ENCODE measurements at places on chromosomes 4 and X. TPM values are rescaled to one million over a fixed set of nuclear protein-coding genes. Genes with fewer than 3 reads are reported as not detected.

DNA sequence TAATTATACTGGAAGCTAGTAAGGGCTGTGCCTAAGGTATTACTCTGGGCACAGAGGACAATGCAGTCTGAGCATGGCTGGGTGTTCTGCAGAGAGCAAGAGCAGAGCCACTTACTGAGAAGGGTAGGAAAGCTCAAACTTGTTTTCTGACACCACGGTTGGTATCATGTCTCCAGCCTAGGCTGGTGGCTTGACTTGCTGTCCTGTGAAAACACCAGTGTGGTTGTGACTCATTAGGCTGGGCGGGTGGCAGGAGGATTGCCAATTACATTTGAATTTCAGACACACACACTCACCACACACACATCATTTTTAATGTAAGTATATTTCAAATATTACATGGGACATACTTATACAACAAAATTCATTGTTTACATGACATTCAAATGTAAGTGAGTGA is 19.7 kb upstream of the MTM1 start:
- DNase-seq: peak; percentile 65
- no peak overlapping the region for H3K27ac ChIP-seq
- no peak overlapping the region for H3K4me3 ChIP-seq
- no peaks in the 10 kb centered on the region for H3K27me3 ChIP-seq
- H3K36me3 ChIP-seq: no peaks in the 10 kb centered on the region

DNA sequence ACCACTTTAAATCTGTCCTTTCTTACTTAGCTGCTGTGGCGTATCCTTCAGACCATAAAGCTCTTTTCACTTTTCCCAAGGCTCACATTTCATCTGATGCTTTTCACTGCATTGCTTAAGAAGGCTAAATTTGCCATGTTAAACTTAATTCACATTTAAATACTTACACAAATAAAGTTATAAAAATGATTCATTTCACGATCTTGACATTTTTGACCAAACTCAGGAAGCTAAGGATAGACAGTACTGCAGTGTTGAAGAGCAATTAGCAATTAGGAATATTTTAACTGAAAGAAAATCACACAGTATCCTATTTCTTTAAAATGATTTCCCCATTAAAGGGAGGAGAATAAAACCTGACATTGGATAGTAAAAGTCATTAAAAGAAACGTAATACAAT is 1038.6 kb downstream of the STPG2 start:
- DNase-seq: no peak
- H3K4me3 ChIP-seq: no peak overlapping the region
- no peaks in the 10 kb centered on the region for H3K4me1 ChIP-seq

DNA sequence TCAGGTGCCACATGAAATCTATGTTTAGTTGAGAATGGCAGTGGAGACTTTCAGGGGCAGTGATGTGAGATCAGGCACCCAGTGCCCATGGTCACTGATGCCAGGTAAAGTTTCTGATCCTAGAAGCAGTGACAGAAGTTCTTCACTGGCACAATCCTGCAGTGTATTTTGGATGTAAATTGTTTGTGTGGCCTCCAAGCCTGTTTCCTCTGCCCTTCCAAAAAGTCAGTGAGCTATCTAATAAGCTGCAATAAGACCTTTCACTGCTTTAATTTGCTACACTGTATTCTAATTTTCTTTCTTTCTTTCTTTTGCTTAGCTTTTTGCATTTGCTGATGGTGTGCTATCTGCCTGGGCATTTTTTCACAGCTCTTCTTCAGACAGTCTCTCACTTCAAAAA is 1348.6 kb downstream of the ADGRL3 start:
- no peaks in the 10 kb centered on the region for H3K36me3 ChIP-seq
- no peak for DNase-seq
- H3K4me1 ChIP-seq: no peaks in the 10 kb centered on the region
- no peak overlapping the region for H3K4me3 ChIP-seq
- H3K27ac ChIP-seq: no peak overlapping the region
- no peaks in the 10 kb centered on the region for H3K27me3 ChIP-seq

DNA sequence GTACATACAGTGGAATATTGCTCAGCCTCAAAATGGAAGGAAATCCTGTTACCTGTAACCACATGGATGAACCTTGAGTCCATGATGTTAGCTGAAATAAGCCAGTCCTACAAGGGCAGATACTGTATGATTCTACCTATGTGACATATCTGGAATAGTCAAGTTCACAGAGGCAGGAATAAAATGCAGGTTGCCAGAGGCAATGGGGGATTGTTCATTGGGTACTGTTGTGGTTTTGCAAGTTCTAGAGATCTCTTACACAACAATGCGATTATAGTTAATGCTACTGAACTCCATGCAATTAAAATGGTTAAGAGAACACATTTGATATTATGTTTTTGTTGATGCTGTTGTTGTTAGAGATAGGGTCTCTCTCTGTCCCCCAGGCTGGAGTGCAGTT is 74.6 kb downstream of the SHROOM2 start:
- no peak for DNase-seq
- no peak overlapping the region for H3K4me3 ChIP-seq
- no peaks in the 10 kb centered on the region for H3K27me3 ChIP-seq
- H3K27ac ChIP-seq: no peak overlapping the region

DNA sequence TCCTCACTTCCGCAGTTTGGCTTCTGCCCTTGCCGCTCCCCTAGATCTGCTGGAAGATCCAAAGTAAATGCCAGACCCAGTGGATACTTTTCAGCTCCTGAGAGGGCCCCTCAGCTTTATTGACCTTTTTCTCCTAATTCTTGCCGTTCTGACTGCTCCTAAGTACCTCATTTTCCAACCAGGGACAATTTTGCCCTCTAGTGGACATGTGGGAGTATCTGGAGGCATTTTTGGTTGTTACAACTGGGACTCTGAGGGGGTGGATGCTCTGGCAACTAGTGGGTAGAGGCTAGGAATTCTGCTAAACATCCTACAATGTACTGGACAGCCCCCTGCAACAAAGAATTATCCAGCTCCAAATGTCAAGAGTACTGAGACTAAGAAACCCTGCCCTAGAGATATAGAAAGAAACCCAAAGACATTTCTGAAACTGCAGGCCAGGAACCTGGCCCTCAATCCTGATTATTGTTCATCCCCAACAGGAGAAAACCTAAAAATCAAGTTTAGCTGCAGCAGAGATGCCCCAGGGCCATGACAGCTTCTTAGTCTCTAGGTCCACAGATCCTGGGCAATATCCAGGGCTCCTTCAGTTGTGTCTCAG is 3.4 kb downstream of the TEX13B start:
- H3K27me3 ChIP-seq: no peaks in the 10 kb centered on the region
- H3K36me3 ChIP-seq: no peaks in the 10 kb centered on the region
- H3K4me1 ChIP-seq: no peaks in the 10 kb centered on the region
- DNase-seq: peak; percentile 49
- no peak overlapping the region for H3K27ac ChIP-seq

GRCh38 chrX:1496076-1496475 is 40.9 kb downstream of the P2RY8 start:
- no peaks in the 10 kb centered on the region for H3K36me3 ChIP-seq
- no peaks in the 10 kb centered on the region for H3K4me1 ChIP-seq
- H3K27me3 ChIP-seq: no peaks in the 10 kb centered on the region
- no peak overlapping the region for H3K4me3 ChIP-seq
- no peak for DNase-seq

MTMR8 gene
- not detected for total RNA-seq

BTC gene
- not detected for total RNA-seq

Measured in GM23248 (cell line).